ENCODE measurements at places on chromosomes 16 and 17.

DNA sequence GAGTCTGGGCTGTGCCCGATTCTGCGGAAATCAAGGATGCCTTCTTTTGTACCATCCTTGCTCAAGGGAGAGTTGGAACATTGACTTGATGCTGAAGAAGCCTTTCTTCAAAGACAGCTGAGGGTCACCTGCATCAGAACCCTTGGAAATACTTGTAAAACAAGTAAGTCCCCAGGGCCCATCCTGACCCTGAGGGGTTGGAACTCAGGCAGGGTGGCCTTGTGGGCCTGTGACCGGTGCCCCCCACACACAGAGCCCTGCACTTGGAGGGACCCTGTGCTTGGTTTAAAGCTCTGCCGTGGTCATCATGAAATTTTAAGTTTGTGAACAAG is 56.9 kb downstream of the WIPI1 start:
- DNase-seq = no peak

GRCh38 chr17:78924481-78925151 is 571 bp downstream of the TIMP2 start:
- no peak for DNase-seq

DNA sequence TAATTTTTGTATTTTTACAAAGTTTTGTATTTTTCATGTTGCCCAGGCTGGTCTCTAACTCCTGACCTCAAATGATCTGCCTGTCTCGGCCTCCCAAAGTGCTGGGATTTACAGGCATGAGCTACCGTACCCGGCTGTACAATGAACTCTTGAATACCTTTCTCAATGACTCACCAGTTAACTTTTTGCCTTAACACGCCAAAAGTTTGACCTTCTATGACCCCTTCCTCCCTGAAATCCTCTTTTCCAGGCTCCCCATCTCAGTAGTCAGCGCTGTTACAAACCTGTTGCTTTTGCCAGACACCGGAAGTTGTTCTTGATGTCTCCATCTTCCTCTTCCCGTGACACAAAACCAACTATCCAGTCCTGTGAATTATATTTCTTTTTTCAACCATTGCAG is 158.1 kb upstream of the ASIC2 start:
- no peak for DNase-seq

DNA sequence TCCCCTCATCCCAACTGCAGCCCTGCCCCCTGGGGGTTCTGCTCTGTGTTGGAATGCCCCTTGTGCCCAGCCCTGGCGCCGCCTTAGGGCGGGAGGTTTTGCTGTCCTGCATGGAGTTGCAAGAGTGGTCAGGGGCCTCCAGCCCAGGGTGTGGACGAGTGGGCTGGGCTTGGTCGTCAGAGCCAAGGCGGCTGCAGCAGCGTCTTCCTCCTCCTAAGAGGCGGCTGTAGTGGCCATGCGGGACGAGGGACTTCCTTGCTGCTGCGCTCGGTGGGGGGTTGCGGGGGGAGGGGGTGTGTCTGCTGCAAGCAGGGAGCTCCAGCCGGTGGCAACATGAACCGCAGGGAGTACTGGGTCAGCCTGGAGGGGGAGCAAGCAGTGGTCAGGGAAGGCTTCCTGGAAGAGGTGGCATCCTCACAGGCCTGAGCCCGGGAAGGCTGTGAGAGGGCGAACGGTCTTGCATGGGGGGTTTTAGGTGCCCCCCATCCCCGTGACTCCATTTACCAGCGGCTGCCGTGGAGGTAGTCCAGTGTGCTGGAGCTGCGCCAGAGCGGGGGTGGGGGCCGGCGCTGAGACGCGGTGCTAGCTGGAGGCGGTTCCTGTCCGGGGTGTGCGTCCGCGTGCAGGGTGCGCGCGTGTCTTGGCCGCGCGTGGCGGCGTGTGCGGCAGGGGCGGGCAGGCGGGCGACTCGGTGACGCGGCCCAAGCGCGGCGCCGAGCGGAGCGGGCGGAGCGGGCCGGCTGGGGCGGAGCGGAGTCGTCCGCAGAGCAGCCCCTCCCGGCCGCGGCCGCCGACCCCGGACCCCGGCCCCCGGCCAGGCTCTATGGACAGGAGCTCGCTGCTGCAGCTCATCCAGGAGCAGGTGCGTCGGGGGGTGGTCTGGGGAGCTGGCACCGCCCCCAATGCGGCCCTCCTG is at the start of gene RHBDL1:
RHBDL1 (plus strand) TSS at position 704 of the 916 bp plus-strand sequence; CDS start at position 824, 120 bp downstream.
- DNase-seq = no peak

DNA sequence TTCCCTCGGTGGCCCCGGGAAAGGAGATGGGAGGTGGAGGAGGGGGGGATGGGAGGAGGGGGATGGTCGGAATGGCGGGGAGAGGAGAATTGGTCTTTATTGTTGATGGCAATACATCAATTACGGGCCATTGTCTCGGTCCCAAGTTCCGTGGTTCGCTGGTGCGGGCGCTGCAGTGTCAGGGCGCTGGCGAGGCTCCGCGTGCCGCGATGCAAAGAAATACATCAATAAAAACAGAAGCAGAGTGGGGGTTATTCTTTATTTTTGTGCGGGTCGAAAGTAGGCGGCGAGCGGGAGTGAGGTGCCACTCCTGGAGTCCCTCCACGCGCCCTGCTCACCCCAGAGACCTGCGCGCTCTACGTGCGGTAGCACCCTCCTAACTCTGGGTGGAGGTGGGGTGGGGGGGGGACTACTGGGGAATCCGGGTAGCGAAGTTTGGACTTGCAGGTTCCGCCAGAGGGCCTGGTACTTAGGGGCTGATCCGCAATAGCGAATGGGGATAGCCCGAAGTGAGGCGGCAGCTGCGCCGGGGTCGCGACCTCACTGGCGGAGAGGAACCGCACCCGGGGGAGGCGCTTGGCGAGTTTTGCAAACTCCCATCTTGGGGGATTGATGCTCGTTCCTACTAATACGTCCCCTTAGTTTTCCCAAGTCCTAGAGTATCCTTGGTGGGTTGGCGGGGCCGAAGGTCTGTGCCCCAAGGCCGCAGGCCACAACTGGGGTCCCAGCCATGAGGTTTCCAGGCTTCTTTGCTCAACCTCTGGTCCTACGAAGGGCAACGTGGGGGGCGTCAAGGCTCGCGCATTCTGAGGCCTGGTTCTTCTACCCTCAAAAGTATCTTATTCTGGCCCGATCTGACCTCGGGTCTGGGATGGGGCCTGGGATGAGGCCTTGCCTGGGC is 3.5 kb upstream of the SALL1 start:
- DNase-seq = no peak

GRCh38 chr16:57469917-57470470 is 7.5 kb downstream of the POLR2C start:
- DNase-seq = no peak

- no peak for DNase-seq
Observed at GRCh38 chr17:39813631-39814030, 50.5 kb downstream of the IKZF3 start.

DNA sequence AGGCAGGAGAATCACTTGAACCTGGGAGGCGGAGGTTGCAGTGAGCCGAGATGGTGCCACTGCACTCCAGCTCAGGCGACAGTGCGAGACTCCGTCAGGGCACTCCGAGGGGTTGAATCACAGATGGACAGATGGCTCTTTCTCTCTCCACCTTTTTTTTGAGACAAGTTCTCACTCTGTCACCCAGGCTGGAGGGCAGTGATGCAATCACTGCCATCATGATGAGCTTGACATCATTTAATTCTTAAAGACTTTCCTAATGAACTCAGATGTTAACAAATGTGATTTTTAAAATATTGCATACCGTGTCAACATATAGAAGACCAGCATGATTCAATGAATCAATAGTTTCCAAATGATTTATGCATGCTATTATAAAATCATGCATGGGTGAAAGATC is 3.5 kb downstream of the GDPD1 start:
- DNase-seq = peak; percentile 40

DNA sequence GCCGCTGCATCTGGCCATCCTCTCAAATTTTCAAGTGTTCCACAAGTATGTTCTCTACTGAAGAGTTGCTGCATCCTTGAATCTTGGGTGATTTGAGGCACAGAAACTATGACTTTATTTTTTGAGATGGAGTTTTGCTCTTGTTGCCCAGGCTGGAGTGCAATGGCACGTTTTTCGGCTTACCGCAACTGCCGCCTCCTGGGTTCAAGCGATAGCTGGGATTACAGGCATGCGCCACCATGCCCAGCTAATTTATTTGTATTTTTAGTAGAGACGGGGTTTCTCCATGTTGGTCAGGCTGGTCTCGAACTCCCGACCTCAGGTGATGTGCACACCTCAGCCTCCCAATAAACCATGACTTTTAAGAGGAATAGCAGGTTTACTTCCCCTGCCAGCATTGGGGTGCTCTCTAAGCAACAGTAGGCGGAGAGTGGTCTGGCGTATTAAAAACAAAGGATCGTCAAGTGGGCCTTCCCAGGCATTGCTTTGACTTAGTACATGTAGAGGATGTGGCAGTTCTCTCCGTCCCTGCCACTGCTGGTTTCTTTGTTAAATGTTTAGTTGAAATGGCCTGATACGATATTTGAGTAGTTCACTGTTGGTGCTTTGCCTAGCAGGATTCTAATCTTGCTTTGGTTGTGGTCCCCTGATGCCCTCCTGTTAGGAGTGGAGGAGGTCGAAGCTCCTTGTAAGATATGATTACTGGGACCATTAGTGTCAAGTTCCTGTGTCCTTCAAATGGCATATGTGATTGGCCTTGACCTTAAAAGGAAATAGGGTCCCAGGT is 9.5 kb downstream of the PYCARD start:
- DNase-seq = no peak

- no peak for DNase-seq
Observed at GRCh38 chr16:48081656-48082055, 74.1 kb downstream of the ABCC12 start.

GRCh38 chr16:73228649-73229048 is 180.7 kb upstream of the ZFHX3 start:
- no peak for DNase-seq

DNA sequence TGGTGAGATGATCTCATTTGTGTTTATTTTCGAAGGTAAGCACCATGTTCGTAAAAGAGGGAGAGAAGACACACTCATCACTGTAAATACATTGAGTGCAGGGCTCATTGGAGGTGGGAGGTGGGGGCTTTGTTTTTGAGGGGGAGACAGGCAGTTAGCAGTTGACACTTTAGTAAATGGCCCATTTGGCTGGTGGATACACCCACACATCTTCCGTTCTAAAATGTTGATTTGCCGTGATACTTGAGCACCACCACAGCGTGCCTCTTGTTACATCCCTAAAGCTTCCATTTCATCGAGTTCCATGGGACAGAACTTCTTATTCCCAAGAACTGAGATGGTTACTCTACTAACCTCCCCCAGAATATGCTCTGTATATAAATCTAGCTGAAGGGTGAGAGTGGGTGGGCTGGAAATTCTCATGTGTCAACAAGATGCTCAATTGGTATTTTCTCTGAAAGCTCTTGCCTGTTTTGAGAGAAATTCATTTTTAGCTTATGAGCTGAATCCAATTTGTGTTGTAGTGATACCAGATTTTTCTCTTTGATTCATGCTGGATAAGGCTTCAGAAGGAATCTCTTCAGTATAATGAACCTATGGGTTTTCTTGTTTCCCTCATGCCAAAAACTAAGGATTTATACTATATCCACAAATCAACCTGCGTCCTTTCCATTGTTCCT is 314.3 kb downstream of the RBFOX1 start:
- no peak for DNase-seq

DNA sequence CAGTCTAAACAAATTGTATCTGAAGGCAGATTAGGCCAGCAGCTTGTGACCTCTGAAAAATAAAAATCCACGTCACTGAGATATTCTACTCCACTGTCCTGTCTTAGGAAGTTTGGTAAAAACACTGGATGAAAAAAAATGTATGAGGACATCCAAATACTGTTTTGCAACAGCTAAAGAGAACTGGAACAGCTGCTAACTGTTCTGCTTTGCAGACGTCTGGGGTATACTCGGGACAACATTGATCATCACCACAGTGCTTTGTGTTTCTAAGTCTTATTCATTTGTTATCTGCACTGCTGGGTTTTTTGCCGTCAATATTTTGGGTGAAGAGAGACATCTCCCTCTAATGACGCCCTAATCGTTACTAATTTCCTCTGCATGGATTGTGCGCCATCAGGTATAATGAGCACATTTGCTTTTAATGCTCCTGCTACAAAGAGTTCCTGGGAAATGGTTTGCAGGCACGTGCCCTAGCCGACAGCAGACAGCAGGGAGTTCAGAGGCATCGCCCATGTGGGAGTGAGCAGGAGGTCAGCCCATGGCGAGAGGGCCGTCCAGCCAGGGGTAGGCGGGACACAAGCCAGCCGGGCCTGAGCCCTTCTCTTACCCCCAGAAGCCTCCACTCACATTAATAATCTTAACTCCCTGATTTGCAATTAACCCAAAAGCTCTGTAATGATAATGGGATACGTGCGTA is 87.0 kb downstream of the CBLN1 start:
- DNase-seq = no peak

DNA sequence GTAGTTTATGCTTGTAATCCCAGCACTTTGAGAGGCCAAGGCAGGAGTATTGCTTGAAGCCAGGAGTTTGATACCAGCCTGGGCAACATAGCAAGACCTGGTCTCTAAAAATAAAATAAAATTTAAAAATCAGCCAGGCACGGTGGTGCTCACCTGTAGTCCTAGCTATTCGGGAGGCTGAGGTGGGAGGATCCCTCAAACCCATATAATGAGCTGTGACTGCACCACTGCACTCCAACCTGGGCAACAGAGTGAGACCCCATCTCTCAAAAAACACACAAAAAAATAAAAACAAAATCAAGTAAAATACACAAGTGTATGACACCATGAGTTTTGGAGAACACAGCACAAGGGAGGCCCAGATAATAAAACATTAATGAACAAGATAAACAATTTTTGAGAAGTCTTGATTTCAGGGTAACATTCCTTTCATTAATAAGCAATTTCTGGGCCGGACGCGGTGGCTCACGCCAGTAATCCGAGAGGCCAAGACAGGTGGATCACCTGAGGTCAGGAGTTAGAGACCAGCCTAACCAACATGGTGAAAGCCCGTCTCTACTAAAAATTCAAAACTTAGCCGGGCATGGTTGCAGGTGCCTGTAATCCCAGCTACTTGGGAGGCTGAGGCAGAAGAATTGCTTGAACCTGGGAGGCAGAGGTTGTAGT is 17.9 kb downstream of the PRPSAP1 start:
- DNase-seq = no peak

DNA sequence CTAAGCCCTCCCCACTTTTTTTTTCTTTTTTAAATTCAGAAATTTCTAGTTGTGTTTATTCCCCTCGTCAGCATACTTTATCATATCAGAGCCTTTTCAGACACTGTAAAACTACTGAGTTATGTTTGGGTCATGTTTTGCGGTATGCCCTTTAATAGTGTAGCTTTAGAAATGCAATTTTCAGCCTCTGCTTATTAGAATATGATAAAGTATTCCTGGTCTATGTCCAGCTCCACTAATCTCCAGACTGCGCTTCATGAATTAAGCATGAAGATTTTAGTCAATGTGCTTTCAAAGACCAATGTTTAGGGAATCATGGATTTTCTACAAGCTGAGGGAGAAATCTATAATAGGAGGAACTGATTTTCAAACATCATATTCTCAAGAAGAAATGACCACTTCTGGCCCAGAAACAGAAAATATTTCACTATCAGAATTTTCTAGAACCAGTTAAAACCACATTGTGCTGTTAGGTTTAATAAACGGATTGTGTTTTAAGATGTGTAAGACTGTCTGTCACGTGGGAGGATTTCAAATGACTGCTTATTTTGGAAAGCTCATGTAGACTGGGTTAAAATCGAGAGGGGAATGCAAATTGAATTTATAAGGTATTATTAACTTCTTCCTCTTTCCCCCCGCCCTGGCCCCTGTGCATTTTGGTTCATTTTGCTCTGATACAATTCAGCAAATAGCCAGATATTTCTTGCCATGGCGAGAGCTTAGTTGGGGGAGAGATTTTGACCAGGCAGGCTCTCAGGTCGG is 498.5 kb downstream of the WWOX start:
- no peak for DNase-seq

- DNase-seq = no peak
Observed at GRCh38 chr17:11950771-11951519, 46.3 kb downstream of the ZNF18 start.
